ENCODE measurements at places on chromosomes 2 and 18.

DNA sequence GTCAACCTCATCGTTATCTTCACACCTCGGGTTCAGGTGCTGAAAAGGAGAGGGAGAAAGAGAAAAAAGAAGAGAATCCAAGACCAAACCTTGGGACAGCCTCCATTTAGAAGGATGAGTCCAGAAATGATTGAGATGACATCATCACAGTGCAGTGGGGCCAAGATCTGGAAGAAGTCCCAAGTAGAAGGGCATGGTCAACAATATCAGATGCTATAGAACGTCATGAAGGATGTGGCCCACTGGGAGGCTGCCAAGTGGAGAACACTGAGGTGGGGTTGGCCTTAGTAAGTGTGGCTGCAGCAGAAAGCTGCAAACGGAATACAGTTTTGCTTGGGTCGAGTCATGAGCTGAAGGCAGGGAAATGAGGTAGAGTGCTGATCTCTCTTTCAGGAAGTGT lies 91.1 kb upstream of the FZD7 start:
- no peak for DNase-seq

GRCh38 chr2:174771631-174772471 lies 7.6 kb upstream of the CHRNA1 start:
- DNase-seq: no peak

- no peak for DNase-seq
These were observed 37.7 kb upstream of the SLC8A1 start for GRCh38 chr2:40489678-40489960.

GRCh38 chr2:138018866-138019688 lies 54.8 kb downstream of the HNMT start:
- no peak for DNase-seq
